ENCODE measurements at places on chromosomes 5 and 9.
A peak's percentile ranks its signal among the peaks of the same experiment; 100 is the strongest.

DNA sequence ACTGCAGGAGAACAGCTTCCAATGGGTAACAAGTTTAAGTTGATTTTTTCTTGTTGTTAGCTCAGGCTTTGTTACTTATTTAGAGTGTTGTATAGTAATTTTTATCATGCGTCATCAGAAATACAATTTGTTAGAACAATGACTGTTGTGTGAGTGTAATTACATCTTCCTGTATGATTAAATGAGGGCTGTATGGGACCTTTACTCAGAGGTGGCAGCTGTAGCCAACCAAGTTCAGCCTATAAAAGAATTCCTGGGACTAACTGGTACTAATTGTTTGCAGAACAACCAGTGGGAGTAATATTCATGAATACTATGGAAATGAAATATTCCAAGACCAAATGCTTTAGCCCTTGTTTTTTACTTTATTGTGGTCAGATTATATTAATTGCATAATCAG, 30.8 kb upstream of the TJP2 start:
- DNase-seq, result no peak

DNA sequence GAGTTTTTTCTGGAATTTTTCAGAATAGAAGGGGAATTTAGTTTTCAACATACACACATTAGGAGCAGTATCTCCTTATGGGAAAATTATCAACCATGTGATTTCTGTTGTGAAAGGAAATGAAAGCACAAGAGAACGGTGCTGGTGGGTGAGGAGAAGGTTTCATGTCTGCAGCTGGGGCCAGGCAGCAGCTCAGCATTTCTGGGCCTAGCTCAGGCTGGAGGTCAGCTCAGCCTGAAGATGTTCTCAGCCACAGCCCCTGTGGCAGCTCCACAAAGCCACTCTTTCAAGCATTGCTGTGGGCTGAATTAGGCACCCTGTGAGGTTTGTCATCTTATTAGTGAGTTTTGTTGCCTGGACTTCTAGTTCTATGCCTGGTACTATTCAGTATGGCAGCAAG, 90.3 kb downstream of the DIRAS2 start:
- no peak for DNase-seq

GRCh38 chr9:136228107-136228875, 17.3 kb downstream of the QSOX2 start:
- no peak for DNase-seq

GRCh38 chr5:150077996-150078801, 8.2 kb downstream of the CSF1R start:
- no peak for DNase-seq

- peak; percentile 40 for DNase-seq
Observed at GRCh38 chr9:130834371-130835336, at the start of gene ABL1. Gene ABL1, plus strand, starts transcription at chr9:130835254. Its CDS starts 193 bp downstream, at chr9:130835447.

DNA sequence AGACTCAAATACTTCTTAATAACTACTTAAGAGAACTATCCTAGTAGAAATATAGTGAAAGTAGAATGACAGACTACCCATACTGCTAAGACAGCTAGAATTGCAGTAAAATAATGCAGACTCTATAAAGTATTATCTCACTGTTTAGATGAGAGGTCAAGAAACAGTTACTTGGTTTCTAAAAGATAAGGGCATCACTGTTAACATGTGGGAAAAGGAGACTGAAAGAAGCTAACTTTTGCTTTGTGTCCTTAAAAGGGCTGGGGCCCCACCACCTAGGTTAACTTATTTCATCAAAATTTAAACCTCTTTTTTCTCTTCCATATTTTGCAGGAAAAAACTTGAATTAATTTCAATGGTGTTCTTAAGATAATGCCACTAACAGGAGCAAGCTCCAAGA, 204.3 kb downstream of the CNTLN start:
- DNase-seq, result no peak

DNA sequence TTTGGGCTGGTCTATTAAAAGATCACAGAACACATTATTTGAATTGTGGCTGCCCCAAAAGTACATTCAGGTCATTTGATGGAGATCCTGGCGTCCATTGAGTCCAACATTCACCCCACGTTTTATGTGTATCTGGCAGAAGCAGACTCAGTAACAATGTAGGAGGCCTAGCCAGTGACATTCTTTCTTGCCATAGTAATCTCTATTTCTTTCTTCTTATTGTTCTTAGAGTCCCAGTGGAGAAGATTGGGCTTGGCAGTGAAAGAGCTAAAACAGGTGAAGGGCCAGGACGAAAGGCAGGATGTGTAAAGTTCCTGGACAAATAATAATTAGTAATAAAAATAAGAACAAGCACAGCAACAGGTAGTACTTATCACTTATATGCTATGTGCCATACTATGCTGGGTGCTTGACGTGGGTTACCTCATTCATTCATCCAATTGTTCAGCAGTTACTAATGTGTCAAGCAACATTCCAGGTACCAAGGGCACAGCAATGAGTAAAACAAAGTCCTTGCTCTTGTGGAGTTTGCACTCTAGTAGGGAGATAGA, 12.6 kb upstream of the ANKH start:
- DNase-seq, result no peak

DNA sequence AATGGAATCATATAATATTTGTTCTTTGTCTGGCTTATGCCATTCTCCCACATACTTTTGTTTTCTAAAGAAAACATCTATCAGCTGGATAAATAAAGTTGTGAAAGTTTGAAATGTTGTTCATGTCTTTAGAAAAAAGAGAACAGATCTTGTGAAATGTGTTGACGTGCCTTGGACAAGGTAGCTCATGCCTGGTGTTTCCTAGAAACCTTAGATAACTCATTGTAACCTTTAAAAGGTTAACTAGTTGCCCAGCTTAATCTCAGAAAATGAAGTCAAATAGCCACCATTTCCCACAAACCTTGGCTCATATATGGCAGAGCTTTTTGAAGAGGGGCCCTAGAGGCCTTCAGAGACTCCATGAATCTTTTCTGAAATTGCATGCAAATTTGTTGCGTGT, 15.3 kb downstream of the CDO1 start:
- no peak for DNase-seq

- DNase-seq, result no peak
Observed at GRCh38 chr5:1262381-1262780, 32.5 kb downstream of the TERT start.

GRCh38 chr9:38117651-38118050, 48.6 kb upstream of the SHB start:
- no peak for DNase-seq

DNA sequence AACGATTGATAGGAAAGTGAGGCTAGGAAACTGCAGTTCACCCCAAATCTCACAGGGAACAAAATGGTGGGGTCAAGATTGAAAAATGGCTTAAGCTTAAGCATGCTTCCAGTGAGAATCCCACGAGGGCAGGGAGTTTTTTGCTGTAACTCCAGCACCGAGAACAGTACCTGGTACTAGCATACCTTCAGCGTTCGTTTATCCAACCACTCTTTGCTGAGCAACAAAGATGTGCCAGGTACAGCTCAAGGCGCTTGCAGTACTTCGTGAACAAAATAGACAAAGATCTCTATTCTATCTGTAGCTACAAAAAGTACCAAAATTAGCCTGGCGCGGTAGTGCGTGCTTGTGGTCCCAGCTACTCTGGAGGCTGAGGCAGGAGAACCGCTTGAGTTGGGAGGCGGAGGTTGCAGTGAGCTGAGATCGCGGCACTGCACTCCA, 778 bp upstream of the PPP6C start:
- no peak for DNase-seq

DNA sequence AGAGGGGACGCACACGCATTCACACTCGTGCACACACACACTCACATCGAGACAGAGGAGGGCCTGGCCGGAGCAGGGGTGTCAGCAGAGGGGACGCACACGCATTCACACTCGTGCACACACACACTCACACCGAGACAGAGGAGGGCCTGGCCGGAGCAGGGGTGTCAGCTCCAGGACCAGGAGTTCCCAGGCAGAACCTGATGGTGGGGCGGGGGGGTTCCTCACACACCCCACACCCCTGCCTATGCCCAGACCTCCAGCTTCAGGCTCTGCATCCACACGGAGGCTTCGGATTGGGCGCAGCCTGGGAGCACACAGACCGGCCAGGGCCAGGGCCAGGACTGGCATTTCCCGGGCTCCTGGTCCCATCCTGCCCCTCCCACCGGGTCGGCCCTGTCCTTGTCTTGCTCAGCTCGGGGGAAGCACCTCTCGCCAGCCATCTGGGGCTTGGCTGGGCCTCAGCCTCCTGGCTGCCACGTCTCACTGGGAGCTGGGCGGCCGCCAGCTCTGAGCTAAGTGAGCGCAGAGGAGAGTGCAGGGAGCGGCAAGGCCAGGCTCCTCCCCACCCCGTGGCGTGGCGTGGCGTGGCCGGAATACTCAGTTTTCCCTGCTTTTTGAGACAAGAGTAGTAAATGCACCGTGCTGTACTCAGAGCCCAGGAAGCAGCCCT, 31.3 kb downstream of the ADAMTS2 start:
- DNase-seq, result no peak

- no peak for DNase-seq
Observed at GRCh38 chr5:73826301-73827105, 200.5 kb downstream of the ARHGEF28 start.

GRCh38 chr9:111158363-111158762, 120.1 kb upstream of the LPAR1 start:
- DNase-seq, result no peak

- no peak for DNase-seq
Observed at GRCh38 chr5:137279521-137280231, 219.4 kb downstream of the SPOCK1 start.

- peak; percentile 10 for DNase-seq
Observed at GRCh38 chr5:115033861-115034260, 135.8 kb downstream of the TRIM36 start.

- DNase-seq, result no peak
Observed at GRCh38 chr9:130480673-130481072, 35.9 kb downstream of the ASS1 start.

GRCh38 chr9:34633851-34634550, 3.6 kb downstream of the SIGMAR1 start:
- DNase-seq, result peak; percentile 45

DNA sequence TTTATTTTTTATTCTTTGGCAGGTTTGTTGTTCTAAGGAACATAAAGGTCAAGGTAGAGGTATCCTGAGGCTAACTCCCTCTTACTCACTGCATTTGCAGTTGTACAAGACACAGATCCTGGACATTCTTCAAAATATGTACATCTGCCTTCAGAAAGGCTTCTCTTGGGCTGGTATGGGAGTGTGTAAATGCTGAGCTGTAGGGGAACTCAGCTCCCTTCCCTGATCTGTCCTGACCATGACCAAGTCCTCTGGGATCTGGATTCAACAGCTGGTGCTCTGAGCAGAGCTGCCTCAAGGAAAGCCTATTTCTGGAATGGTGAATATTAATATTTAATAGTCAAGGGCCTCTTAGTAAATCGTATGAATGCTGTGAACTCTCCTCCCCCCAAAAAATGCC, 117.4 kb downstream of the PRKACG start:
- no peak for DNase-seq

DNA sequence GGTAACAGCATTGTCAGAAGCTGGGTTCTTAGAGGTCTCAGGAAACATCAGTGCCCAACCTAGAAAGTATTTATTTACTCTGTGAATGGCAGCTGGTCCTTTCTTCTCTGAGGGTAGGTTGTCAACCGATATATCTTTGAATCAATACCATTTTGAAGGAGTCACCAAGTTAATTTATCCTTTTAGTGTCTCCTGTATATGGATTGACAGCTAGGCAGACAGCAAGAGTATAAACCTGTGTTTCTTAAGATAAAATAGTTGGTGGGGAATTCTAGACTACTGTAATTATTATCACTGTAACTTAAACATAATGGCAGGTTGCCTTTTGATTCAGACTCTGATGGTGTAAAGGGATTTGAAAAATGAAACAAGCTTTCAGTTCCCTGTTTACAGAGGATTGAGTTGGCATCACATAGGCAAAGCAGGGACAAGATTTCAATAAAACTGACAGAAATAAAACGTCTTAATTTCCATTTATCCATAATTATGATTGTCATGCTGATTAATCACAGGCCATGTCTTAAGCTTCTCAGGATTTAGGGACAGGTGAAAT, 190.8 kb upstream of the HAPLN1 start:
- DNase-seq, result no peak

DNA sequence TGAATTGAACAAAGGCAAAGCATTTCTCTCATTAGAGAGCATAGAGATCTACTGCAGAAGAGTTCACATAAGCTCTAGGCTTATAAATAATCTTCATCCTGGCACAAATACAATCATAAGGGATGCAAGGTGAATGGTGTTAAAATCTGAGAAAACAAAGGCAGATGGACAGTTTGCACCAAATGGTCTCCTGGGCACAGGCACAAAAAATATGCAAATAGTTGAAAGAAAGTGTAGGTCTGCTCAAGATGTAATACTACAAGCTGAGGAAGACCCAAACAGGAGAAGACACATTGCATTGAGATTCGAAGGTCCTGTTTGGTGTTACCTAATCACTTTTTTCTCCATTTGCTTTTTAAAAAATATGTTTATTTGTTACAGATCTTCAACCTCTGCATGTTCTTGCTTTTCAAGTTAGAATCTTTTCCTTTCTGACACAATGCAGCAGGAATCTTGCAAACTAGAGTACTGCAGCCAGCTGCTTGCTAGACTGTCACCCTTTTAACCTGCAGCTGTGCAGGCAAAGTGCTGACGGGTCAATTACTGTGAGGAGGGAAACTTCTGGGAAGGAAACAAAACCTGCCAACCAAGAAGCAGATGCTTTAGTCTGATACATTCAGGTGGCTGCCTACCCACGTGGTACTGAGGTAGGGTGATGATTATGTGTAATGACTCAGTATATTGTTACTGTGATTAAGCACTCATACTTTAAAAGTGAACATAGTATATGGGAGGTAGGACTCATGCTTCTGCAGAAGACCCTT, 1048.6 kb upstream of the SEMA6A start:
- DNase-seq, result no peak

DNA sequence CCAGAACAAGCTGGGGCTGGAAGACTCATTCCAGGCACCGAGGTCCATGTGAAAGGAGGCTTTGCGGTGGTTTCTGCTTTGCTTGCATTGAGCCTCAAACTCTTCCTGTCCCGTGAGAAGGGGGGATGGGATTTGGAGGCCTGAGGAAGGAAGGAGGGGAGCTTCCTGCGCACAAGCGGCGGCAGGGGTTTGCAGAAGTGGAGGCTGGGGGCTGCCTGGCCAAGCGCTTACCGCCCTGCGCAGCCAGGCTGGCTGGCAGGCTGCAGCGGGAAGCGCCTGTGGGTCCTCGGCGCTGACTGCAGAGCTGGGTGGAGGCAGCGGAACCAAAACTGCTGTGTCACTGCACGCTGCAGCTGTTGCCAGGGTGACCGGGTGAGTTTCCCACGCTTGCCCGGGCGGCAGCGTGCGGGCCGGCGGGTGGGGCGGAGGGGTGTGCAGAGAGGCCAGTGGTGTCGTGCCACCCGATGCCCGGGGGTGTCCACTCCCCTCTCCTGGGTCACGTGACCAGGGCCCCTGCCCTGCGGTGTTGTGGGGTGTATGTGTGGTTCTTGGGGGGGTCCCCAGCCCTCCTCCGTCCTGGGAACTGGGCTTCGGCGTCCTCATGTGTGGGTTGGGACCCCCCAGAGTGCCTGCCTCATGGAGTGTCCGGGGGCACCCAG, 81.0 kb downstream of the RXRA start:
- DNase-seq, result no peak

- no peak for DNase-seq
Observed at GRCh38 chr9:36092509-36093215, 43.9 kb upstream of the GLIPR2 start.
